Kidney glomerular epithelial cell (primary cell): ENCODE measurements at places on chromosomes 3 and 15.
A peak's percentile ranks its signal among the peaks of the same experiment; 100 is the strongest.

GRCh38 chr3:108175352-108175751 is 46.9 kb downstream of the IFT57 start:
- DNase-seq = no peak

GRCh38 chr3:64488939-64489338 is 198.9 kb downstream of the ADAMTS9 start:
- DNase-seq = no peak

DNA sequence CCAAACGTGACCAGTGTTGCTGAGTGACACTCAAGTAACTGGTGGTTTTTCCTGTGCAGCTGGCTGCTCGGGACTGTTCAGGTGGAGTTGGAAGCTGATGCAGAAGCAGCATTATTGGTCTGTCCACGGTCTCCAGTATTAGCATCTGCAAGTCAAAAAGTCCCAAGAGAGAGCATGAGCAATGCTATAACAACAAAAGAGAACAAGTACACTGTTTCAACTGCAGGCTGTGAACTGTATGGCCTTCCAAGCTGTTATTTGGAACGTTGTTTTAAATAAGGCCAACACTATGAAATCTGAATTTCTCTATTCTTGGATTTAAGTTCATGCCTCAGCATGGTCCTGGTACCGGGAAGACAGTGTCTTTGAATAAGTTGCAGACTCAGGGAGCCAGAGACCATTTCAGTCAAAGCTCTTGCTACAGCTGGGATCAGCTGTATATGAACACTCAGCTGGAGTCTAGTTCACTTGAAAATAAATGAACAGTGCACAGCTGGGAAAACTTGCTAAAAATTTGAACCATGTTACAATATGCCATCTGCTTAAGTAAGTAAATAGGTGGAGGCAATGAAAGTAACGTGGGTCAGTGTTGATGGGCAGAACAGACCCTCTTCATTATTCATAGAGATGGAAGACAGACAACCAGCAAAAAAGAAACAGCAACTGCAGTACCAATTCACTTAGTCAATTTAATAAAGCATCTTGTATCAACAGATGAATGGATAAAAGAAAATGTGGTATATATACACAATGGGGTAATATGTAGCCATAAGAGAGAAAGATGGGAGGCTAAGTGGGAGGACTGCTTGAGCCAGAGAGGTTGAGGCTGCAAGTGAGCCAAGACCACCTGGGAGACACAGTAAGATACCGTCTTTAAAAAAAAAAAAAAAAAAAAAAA is 45.1 kb downstream of the NR1I2 start:
- no peak for DNase-seq

- no peak for DNase-seq
Observed at GRCh38 chr3:17749705-17750293, 7.4 kb upstream of the TBC1D5 start.

GRCh38 chr3:195149292-195150030 is 121.5 kb downstream of the XXYLT1 start:
- DNase-seq = no peak

- DNase-seq = no peak
Observed at GRCh38 chr3:166818464-166818863, 561.6 kb downstream of the ZBBX start.

DNA sequence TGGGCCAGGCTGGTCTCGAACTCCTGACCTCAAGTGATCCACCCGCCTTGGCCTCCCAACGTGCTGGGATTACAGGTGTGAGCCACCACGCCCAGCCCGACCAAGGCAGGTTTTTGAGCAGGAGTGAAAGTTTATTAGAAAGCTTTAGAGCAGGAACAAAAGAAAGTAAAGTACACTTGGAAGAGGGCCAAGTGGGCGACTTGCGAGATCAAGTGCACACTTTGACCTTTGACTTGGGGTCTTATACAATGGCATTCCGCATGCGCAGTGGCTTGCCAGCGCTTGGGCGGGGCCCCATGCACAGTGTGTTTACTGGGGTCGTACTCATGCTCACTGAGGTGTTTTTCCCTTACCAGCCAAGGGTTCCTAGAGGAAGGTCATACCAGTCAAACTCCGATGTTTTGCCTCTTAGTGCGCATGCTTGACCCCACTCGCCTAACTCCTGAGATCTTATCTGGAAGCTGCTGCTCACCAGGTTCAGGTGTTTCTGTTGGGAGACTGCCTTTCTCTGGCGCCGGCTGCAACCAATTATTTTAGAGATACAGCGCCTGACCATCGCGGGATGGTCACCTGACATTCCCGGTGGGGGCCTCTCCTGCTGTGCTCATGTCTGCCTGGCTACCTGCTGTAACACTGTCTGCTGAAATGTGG is 46.9 kb upstream of the FLNB start:
- no peak for DNase-seq

DNA sequence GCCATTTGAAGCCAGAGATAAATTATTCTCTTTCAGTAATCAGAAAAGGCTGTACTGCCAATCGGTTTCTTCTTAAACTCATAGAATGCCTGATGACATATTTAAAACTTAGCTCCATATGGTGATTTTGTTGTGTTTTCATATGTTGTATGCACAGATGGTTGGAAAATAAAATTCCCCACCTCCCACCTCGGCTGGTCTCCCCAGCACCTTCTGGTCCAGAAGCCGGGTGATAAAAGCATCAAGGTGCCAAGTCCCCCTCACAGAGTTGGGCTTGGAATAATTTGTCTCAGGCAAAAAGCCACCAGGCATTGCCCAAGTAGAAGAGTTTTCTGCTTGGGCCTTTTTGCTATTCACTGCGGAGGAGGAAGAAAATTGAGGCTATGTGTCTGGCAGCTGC is 18.4 kb downstream of the LARS2 start:
- no peak for DNase-seq

DNA sequence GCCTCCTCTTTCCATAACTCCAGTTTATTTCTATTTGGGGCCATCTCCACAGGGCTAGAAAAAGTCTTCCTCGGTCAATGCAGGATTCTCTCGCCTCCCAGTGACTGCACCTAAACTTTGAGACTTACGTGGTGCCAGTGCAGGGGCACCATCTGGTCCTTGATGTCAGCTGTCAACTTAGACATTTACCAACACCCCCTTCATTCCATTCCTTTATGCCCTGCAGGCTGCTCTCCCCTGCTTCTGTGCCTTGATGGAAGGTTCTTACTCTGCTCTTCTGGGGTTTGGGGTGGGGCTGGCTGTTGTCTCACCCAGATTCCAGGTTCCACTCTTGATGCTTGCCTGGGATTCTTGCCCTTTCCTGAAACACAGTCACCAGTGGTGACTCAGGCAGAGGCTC is 101.8 kb downstream of the ST8SIA2 start:
- DNase-seq = no peak

- no peak for DNase-seq
Observed at GRCh38 chr3:47892286-47893040, 89.5 kb downstream of the DHX30 start.

DNA sequence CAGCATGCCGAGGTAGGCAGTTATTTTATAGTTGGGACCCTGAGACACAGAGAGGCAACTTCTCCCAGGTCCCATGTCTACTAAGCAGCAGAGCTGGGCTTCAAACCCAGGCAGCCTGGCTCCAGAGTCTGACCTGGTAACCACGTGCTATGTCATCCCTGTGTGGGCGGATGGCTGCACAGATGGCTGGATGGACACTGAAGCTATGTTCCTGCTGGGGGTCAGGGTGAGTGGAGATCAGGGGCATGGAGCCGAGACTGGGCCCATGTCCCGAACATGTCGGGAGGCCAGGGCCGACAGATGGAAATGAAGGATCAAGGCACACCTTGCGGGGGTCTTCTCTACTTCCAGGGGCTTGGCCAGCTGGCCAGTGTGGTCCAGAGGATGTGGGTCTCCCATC is 9.3 kb upstream of the FBLN2 start:
- DNase-seq = no peak

DNA sequence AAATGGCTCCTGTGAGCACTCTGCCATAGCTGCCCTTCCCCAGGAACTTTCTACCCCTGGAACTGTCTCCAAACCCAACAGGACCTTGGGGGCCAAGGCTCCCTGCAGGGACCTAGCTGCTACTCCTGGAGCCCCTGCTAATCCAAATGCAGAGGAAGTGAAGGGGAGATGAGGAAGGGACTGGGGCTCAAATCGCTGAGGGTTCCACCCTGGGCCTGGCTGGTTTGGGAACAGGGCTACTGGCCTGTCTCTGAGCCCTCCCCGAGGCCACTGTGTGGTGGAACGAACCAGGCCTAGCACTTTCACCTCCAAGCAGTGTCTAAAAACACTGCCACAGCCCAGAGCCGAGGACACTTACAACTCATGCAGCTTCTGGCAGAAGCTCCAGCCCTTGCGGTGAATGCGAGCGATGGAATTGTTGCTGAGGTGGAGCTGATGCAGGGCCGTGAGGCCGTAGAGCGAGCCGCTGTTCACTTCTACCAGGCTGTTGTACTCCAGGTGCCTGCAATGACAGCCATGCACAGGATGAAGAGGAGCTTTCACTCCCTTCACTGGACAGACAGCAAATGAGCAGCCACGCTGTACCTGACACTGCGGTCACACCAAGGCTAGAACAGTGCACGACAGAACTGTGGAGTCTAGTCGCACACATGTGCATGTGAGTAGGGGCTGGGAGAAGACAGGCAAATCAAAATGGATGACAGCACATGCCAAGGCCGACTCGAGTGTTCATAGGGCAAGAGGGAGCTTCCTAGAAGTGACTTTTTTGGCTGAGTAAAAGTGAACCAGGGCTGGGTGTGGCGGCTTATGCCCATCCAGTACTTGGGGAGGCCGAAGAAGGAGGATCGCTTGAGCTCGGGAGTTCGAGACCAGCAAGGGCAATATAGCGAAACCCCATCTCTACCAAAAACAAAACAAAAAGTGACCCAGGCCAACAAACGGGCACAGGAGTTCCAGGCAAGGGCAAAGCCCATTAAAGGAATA is 90.8 kb downstream of the LRIG1 start:
- DNase-seq = no peak

DNA sequence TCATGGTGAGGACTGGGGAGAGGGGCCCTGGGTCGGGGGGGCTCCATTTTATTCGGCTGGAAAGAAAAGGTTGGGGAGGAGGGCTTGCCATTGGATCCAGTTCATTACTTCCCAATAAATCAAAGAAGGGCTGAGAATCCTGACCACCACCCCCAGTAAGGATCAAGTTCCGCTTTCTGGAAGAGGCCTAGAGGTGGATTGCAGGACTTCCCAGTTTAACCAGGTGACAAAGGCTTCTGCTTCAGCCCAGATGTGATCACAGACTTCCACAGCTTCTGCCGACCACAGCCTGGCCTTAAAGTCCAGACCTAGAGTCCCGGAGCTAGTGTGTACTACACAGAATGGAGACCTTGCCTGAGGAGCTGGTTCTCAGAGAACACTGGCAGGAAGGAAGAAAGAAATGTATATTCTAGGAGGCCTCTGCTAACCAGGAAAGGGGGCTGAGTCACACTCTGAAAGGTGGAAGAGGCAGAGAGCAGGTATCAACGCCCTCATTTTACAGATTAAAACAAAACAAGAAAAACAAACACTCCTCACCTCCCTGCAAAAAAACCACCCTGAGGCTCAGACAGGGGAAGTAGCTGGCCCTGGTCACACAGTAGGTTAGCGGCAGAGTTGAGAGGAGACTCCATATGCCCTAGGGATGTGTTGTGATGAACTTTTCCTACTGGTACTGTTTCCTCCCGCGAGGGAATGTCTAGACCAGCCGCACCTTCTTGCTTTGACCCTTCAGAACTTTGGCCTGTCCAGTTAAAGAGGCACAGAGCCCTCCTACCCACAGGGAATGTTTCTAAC is 1.1 kb upstream of the CEMIP start:
- DNase-seq = no peak

- DNase-seq = peak; percentile 90
Observed at GRCh38 chr15:80455668-80456442, 51.7 kb downstream of the ARNT2 start.

GRCh38 chr15:48595981-48596380 is 49.5 kb downstream of the FBN1 start:
- no peak for DNase-seq

DNA sequence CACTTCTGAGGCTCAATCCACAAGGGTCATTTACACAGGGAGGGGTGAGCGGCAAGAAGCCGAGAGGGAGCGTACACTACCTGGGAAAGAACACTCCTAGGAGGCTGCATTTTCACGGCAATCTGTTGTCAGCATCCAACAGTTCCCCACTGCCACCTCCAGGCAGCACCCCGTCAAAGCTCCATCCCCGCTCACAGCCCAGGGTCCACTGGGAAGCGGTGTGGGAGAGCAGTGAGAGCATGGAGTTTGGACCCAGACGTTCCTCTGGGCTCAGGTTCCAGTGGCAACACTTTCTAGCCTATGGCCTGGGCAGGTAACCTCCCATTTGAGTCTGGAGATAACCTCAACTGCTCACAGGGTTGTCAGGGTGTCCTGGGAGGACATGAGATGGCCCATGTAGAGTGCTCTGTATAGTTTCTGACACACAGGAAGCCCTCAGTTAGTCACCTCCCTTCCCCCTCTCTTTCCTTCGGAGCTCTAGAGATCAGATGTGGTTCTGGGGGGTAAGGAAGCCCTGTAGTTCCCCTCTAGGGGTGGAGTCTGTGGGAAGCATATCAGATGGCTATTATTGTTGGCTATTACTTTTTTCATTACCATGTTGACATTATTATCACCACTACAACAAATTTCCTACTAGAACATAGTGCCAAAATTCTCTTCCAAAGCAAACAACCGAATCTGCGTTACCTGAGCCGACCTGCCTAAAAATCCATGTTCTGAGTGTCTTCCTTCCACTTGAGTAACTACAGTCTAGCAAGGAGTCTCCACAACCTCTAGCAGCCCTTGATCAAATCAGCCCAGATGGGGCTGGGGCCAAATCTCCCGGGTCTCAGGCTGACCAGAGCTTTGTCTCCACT is 29.1 kb downstream of the RUVBL1 start:
- DNase-seq = no peak

GRCh38 chr3:146325170-146325569 is 74.3 kb upstream of the PLSCR4 start:
- DNase-seq = no peak

DNA sequence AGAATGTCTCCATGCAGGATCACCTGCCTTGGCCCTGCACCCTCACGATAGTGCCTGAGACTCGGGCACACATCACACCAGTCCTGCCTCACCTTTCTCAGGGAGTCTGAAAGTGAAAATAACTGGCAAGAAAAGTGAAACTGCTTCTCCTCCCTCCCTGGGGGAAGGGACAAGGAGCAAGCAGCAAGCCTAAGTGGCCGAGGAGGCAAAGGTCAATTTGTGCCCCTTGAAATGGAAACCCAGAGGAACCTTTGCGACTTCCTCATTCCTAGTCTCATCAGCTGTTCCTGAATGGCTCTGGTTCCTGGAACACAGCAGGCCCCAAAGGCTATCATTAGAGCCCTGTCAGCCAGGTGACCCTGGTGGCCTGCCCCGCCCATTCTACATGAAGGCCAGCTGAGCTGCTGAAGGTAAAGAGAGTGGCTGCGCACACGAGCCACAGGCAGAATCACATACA is 28.0 kb upstream of the SLCO2A1 start:
- no peak for DNase-seq

GRCh38 chr15:99906793-99907192 is 173.6 kb upstream of the LYSMD4 start:
- no peak for DNase-seq

DNA sequence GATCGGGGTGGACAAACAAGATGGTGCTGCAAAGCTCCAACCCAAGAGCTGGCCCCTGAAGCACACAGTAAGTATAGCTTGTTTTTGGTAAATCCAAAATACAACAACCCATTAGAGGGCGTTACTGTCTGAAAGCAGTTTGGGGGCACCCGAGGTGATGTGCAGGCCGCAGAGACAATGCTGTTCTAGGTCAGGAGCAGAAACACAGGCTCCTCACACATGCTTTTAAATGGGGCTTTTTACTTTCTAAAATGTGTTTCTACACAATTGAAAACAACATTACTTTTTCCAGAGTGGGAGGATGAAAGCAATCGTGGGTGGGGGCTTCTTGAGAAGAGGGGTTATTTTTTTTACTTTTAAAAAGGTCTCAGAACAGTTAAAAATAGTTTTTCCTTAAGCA is 1029.3 kb upstream of the CFAP20DC start:
- no peak for DNase-seq

- DNase-seq = no peak
Observed at GRCh38 chr15:100254285-100254684, 87.5 kb downstream of the ADAMTS17 start.
